ENCODE measurements at places on chromosomes 4 and X. TPM values are rescaled to one million over a fixed set of nuclear protein-coding genes. Genes with fewer than 3 reads are reported as not detected.

- DNase-seq = no peak
Measured at GRCh38 chrX:24566240-24566639, 80.9 kb downstream of the PCYT1B start.

- no peak for DNase-seq
Measured at GRCh38 chr4:187387739-187388138, 607.8 kb upstream of the ZFP42 start.

DNA sequence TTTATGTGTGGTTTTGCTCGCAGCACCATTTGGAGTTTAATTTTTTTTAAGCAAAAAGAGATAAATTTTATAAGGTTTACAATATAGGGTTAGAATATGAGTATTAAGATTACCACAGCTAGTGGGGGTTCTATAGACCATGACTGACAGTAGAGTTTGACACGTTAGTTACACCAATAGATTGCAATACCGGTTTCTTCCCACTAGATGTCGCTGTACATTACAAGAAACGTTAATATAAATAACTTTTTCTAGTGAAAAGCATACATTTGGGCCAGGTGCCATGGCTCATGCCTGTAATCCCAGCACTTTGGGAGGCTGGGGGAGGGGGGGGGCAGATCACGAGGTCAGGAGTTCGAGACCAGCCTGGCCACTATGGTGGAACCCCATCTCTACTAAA is 433.6 kb downstream of the MAGEB5 start:
- no peak for DNase-seq

- DNase-seq = no peak
Measured at GRCh38 chr4:41154010-41154813, 60.1 kb downstream of the APBB2 start.

DNA sequence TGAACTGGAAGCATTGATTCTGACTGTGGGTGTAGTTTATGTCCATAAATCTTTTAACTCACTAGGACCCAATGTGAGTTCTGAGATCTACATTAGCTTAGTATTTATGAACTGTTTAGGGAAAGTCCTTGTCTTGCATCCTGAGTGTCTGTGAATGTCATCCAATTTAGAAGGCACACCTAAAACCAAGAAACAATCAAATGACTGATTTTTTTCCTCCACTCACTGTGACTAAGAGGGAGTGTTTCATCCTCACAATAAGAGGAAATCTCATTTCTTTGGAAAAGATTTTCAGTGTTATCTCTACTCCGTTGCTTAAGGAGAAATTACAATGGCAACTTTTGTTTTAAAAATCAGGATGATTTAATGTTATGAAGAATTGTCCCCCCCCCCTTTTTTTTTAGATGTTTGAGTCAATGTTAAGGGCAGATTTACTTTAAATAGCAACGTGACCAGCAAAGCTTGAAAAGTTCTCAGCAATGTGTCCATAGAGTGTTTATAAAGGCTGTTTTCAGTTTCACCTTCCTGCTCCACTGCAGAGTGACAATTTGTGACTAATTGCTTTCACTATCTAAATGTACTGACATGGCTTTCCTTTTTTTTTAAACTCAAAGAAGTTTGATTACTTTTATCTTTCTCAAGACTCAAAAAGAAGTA is 173.0 kb downstream of the SPCS3 start:
- no peak for DNase-seq

DNA sequence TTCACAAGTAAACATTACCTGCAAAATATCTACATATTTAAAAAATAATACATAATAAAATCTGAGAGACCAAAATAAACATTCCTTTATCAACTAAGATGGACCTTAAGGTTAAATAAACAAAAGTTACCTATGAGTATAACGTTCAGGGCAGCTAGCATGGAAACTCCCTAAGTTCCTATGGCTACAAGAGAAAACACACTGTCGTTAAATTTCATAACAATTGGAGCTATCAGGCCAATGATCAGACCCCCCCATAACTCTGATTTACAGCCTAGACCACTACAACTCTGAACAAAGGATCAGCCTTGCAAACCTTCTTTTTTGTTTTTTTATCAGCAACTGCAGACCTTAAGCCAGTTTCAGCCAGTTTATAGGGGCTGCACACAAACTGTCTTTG is 1418.4 kb downstream of the PCDH18 start:
- no peak for DNase-seq

CXorf49 gene
- 0.57 TPM for total RNA-seq

ZBED1 gene
- total RNA-seq = 12.3 TPM

LUZP4 gene
- not detected for total RNA-seq

CD40LG gene
- total RNA-seq = not detected
